ENCODE measurements at places on chromosomes 1 and 21.

DNA sequence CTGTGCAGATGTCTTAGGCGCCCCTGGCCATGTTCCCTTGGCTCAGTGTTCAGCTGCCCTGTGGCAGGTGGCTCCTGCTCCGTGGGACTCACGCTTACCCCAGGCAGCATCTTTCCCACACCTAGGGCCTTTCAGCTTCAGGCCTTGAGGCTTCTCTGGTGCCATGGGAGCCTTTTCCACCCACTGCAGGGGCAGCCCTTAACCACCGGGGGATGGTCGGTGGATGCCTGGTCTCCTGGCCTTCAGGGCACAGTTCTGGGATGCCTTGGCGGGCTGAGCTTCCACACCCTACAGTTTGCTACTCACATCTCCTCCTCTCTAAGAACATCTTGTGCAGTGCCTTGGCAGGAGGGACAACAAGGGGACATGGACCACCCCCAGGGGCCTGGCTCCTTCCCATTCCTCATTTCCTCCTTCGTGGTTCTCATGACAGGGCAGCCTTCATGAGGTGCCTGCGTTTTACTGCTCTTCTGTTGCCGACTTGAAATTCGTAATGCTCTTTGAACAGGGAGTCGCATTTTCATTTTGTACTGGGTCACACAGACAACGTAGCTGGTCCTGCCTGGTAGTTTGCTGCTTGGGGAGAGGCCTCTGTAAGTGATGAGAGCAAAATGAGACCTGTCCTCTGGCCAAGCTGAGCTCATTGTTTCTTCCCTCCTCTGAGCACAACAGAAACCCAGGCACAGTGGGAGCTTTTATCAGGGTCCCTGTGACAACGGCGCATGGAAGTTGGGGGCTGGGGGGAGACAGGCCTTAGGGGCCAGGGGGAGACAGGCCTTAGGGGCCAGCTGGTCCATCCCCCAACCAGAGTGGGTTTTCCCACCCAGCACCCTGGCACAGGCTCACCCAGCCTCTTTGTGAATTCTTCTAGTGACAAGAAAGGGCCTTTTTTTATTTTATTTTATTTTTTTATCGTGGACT, 62.0 kb upstream of the NEK2 start:
- no peak for DNase-seq

GRCh38 chr1:56524263-56524662, 55.1 kb downstream of the PLPP3 start:
- no peak for DNase-seq

DNA sequence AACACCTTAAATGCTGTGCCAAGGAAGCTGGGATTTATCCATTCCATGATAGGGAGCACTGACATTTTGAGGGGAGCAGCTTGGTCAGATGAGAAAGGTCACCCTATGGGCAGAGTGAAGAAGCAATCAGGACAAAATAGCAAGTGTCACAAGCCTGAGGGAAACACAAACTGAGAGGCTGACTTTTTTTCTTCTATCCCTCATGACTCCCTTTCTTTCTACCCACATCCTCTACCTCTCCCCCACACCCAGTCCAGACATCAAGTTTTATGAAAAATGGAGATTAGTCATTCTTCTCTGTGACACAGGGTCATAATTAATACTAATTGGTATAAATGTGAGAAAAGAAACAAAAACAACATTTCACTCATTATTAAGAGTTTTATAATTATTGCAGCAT, 103.1 kb downstream of the SLC25A24 start:
- DNase-seq, result no peak

DNA sequence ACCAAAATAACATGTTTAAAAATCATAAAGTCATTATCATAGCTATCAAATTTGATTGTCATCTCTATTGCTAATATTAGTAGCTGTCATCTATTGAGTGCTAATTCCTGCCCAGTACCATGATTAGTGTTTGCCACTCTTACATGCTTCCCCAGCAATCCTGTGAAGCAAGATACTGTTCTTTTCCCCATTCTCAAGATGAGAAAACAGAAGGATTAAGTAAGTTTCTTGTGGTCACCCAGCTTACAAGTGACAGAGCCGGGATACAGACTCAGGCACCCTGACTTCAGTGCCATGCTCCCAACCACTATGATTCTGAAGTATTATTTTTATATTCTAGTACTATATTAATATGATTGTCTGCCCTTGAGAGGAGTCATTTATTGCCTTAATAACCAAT, 36.5 kb downstream of the LRRC8C start:
- DNase-seq, result no peak

DNA sequence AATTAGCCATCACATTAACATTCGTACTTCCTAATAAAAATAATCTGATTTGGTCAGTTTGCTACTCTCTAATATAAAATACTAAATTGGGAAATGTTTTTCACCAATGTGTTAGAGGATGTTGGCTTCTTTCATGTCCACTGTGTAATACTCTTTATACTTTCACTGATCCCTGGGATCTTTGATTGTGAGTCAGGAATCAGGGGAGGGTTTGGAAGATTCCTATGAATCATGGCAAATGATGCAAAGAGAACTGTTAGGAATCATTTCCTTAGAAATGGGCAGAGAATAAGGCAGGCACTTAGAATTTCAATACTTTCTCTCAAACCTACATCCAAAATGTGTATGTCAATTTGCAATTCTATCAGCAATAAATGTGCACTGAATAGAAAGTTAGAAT, 31.0 kb downstream of the KRTAP24-1 start:
- no peak for DNase-seq

GRCh38 chr21:28799926-28800325, 192.8 kb downstream of the LTN1 start:
- no peak for DNase-seq

GRCh38 chr1:85894651-85895050, 186.4 kb upstream of the ZNHIT6 start:
- peak; percentile 14 for DNase-seq

GRCh38 chr1:235998812-235999211, 66.1 kb downstream of the NID1 start:
- peak; percentile 66 for DNase-seq

DNA sequence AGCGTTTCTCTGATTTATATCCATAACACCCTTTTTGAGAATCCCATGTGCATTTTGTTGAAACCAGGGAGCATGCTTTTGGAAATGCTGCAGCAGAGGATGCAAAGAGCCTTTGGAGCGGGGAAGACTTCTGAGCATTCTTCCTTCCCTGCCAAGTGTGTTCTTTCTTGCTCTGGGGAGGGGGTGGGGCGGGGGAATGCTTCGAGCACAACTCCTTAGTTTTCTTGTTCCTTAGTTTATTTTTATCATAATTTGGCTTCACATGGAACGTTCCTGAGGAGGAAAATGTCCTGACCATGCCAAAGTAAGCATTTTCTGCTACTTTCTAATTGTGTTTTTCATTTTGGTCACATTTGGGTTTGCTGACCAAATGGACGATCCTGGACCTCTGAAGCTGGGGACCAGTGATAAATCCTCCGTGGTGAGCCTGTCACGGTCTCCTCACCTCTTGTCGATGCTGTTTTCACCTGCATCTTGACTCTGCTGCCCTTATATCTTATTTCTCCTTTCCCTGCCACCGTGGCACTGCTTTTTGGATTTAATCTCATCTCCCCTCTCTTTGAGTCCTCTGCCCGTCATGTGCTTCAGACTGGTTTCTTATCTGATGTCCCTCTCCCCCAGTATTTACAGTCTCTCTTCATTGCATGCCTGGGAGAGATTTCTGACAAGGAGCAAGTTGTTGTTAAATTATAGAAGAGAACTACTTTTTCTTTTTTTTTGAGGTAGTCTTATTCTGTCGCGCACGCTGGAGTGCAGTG, 2.4 kb downstream of the CTPS1 start:
- DNase-seq, result no peak

- DNase-seq, result no peak
Observed at GRCh38 chr1:217164403-217164802, 441.2 kb upstream of the ESRRG start.

- DNase-seq, result peak; percentile 53
Observed at GRCh38 chr1:168469690-168470089, 74.1 kb downstream of the XCL2 start.

- no peak for DNase-seq
Observed at GRCh38 chr1:37831809-37832208, 23.8 kb upstream of the YRDC start.

DNA sequence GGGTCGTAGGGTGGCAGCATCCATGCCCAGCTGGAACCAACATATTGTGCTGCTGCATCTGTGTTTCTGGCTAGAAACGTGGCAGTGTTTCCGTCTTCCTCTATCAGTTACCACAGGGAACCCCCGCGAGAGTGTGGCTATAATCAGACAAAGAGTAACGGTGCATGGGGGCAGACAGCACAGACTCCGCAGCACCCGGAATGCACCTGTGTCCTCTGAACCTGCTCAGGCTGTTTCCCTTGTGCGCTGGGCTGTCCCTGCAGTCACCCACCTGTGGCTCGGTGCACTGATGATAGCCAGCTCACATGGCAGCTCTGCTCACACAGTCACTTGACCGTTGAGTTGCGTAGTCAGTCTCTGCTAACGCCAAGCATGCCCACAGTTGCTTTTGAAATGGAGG, 11.4 kb upstream of the PCBP3 start:
- DNase-seq, result no peak

DNA sequence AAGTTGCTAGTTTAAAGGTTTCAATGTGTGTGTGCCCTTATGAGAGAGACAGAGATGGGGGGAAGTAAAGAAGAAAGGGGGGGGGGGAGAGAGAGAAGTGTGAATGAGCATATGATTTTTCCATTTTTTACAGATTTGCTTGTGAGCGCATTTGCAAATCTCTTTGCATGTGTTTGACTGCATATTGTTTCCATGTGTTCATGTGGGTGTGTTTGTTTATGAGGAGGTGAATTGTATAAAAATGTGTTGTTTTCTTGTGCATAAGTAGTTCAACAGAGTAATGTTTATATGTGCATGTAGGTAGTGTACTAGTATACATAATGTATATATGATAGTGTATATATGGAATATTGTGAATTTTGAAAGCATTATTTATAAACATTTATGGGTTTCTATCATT, 205.9 kb upstream of the SPAG17 start:
- DNase-seq, result no peak

GRCh38 chr1:110242731-110243130, 32.6 kb downstream of the KCNC4 start:
- no peak for DNase-seq

- DNase-seq, result no peak
Observed at GRCh38 chr1:63857478-63857877, 83.7 kb downstream of the ROR1 start.

DNA sequence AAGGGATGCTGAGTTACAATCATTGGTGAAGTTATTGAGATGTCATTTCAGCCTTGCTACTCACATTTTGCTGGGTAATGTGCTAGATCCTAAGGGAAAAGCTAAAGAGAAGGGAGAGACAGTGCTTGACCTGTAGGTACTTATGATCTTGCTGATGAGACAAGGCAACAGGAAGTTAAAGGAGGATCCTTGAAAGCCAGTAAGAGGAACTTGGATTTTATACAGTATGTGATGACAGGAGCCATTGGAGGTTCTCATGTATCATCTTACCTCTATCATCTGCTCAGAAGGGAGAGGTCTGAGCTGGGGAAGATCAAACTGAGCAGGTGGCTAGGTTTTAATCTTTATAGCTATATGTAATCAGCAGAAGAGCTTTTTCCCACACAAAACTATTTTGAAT, 6.3 kb downstream of the APOBEC4 start:
- DNase-seq, result no peak

GRCh38 chr1:194394676-194395075, 1208.3 kb upstream of the B3GALT2 start:
- no peak for DNase-seq

- no peak for DNase-seq
Observed at GRCh38 chr1:248820041-248820585, 5.6 kb downstream of the SH3BP5L start.

DNA sequence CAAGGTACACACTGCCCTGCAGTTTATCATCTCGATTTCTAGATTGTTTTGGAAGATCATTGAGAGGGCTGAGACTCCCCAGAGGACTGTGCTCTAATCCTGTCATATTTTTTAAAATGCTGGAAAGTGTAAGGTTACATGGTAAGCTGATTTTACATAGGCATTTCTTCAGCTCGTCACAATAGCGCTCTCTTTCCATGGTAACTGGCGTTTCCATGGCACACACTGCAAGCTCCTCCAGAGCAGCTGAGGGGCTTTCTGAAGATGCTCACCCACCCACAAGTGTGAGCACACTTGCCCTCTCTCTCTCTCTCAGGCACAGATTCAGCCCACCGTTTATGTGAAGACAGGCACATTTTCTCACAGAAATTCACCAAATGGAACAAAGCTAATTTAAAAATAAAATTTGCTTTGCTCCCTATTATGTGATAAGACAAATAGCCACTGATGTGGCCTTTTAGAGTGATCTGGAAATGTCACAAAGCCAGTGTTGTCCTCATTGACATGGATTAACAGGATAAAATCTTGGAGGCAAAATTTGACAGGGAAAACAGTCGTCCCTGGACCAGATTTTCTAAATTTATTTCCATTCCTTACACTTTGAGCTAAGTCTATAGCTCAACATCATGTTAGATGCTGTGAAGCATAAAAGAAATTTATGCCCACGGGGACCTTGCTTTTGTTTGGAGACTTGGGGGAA, 421.5 kb downstream of the RWDD3 start:
- DNase-seq, result no peak

- DNase-seq, result no peak
Observed at GRCh38 chr1:89725631-89726030, 92.7 kb downstream of the LRRC8C start.

All from activated CD4-positive, alpha-beta T cell treated with anti-CD3 and anti-CD28 coated beads for 48 hours (primary cell).